ENCODE measurements at places on chromosomes 7 and 10.

DNA sequence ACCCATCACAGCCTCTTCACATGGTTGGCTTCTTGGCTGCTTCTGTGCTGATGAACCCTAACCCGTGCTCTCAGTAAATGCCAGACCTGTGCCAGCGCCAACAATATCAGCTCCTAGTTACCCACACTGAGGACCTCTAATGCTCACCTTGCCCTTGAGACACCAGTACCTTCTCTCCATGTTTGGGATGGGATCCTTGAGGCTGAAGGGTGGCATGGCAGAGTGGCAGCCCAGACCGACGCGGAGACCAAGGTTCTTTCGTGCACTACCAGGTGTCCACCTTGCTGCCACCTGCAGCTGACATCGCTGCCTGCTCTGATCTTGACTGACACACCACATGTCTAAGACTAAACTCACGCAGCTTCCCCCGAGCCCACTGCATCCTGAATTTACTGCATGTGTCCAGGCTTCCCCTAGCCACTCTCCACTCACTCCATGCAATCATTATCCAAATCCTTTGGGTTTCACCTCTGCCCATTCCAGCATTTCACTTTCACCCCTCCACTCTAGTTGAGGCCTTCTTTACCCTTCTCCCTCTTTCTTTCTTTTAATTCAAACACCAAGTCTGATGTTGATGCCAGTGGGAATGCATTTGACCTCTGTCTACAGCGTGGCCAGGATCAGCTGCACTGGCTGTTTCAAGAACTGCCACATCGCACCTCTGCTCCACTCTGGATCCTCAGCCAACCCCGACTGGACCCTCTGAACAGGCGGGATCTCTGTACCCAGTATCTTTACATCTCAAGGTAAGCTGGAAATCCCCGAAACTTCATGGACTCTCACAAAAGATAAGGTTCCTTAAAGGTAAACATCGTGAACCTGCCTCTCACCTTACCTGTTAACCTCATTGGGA lies 294.9 kb downstream of the GLRX3 start:
- DNase-seq: no peak

- no peak for DNase-seq
Observed at GRCh38 chr10:93566435-93567276, at the start of gene FFAR4. TSS of gene FFAR4 (plus strand) at chr10:93566665. CDS start at chr10:93566721, 56 bp downstream.

- DNase-seq: no peak
Observed at GRCh38 chr10:61628875-61629513, 33.7 kb upstream of the CABCOCO1 start.

DNA sequence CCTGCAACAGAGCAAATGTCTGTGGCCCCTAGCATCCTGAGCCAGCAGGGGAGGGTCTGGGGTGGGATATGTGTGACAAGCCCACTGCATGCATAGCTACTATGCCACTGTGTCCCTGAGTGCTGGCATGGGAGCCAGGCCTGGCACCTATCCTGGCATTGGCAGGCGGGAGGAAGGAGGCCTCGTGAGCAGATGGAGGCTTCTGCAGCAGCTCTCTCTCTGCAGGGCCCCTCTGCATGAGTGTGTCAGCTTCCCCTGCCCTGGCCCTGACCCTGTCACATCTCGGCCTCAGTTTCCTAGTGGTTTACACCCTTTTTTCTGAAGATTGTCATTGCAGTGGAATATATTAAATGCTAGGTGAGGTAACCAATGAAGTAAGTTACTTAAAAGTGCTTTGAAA lies 13.1 kb upstream of the IMPDH1 start:
- DNase-seq: no peak

DNA sequence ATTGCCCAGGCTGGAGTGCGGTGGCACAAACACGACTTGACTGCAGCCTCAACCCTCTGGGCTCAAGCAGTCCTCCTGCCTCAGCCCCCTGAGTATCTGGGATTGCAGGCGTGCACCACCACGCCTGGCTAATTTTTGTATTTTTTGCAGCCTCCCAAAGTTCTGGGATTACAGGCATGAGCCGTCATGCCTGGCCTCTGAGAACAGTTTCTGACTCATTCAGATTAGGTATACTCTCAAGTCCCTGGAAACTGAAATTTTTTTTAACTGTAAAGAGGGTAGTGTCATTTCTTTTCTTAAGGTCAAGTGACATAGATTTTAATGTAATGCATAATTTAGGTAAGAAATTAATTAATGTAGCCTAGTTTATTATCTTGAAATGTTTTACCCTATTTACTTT lies 104.7 kb downstream of the SEPTIN7 start:
- DNase-seq: no peak

DNA sequence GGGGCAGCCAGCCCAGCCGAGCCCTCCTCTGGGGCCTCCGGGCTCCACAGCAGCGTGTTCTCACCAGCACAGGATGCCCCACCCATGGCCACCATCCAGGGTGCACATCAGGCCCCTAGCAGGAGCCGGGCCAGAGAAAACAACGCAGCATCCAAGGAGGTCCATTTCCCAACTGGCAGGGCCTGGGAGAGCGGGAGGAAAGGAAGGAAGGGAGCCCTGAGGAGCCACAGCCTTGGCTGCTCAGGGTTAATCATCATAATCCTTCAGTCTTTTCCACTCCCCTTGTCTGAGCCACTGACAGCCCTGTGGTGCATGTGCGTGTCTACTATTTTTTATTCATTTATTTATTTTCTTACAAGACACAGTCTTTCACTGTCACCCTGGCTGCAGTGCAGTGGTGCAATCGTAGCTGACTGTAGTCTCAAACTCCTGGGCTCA lies 3.6 kb downstream of the PLAC9 start:
- no peak for DNase-seq

GRCh38 chr10:123287594-123288247 lies 133.5 kb downstream of the BUB3 start:
- peak; percentile 35 for DNase-seq

DNA sequence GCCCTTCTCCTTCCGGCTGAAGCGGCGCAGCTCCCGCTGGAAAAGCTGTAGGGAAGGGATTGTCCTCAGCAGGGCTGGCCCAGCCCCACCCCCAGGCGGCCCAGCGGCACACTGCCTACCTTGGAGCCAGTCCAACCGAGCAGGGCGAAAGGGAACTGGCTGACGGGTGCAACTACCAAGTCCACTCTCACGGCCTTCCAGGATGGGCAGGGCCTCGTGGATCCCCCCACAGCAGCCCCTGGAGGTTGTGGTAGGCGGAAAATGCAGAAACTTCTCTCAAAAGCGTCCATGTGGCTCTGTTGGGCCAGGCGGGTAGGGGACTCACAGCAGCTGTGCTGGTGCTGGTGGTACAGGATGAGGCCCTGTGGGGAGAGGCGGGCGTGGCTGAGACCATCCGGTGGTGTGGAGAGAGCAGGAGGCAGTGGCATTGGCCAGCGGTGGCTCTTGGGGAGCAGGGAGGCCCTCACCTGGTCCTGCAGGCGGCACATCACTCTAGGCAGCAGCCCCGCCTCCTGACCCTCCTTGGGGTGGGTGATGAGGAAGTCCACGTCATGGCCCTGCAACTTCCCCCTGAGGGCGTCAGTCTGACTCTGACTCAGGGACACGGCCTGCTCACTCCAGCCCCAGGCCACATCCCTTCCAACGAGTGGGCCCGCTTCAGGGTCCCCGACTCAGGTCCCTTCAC lies 8.4 kb upstream of the PGAM2 start:
- no peak for DNase-seq

DNA sequence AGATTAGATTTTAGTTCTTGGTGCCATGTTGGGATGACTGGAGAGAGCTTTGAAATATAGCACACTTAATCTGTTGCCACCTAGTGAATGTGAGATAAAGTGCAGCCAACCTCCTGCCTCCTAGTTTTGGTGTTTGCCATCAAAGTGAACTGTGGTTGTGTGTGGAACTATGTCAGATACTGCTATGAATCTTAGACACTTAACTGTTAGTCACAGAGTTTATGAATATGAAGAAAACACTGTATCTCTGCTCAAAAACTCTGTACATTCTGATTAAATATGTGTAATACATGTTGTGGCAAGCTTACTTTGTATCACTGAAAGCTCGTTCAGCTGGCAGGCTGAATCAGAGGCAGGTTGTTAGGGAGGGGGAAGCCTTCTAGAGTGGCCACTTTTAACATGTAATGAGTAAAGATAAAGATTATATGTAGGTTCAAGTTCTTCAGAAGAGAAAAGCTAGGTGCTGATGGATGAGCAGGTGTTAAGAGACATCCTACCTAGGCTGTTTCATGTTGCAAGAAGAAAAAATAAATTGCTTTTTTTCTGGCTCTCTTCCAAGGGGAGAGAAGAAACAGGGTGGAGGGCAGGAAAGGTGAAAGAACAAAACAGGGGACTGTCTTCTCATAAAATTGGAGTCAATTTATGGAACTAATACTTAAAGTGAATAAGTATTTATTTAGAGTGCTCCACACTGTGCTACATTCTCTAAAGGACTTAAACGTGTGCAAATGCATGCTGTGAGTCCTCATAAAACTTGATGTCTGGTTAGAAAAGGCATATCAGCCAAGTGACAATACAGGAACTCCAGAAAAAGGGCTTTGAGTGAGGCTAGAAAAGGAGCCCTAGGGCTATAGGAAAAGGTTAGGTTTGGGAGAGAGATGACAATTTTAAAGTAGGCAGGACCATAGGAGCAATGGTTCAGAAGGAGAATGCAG lies 14.1 kb upstream of the LAMB1 start:
- DNase-seq: peak; percentile 59

GRCh38 chr7:5567790-5568189 lies 144.2 kb upstream of the TNRC18 start:
- DNase-seq: no peak

GRCh38 chr10:122190176-122190943 lies 80.7 kb upstream of the BTBD16 start:
- no peak for DNase-seq

GRCh38 chr10:52128056-52128683 lies 185.9 kb upstream of the DKK1 start:
- no peak for DNase-seq

GRCh38 chr10:122404576-122404975 lies 30.1 kb downstream of the PLEKHA1 start:
- DNase-seq: no peak

GRCh38 chr7:28137463-28137862 lies 43.1 kb downstream of the JAZF1 start:
- DNase-seq: no peak

GRCh38 chr7:103577059-103577458 lies 131.1 kb upstream of the SLC26A5 start:
- DNase-seq: no peak

- no peak for DNase-seq
Observed at GRCh38 chr7:21371360-21371759, 56.5 kb upstream of the SP4 start.

GRCh38 chr7:129774359-129774758 lies 162.8 kb downstream of the NRF1 start:
- DNase-seq: no peak

DNA sequence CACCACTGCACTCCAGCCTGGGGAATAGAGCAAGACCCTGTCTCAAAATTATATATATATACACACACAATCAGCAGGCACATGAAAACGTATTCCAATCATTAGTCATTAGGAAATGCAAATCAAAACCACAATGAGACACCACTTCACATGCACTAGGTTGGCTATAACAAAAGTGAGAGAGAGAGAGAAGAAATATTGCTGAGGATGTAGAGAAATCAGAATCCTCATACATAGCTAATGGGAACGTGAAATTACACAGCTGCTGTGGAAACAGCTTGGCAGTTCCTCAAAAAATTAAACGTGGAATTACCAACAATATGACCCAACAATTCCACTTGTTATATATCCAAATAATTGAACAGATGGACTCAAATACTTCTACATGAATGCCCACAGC lies 43.3 kb upstream of the CNNM1 start:
- DNase-seq: no peak

GRCh38 chr10:8967061-8967460 lies 912.6 kb downstream of the GATA3 start:
- no peak for DNase-seq

DNA sequence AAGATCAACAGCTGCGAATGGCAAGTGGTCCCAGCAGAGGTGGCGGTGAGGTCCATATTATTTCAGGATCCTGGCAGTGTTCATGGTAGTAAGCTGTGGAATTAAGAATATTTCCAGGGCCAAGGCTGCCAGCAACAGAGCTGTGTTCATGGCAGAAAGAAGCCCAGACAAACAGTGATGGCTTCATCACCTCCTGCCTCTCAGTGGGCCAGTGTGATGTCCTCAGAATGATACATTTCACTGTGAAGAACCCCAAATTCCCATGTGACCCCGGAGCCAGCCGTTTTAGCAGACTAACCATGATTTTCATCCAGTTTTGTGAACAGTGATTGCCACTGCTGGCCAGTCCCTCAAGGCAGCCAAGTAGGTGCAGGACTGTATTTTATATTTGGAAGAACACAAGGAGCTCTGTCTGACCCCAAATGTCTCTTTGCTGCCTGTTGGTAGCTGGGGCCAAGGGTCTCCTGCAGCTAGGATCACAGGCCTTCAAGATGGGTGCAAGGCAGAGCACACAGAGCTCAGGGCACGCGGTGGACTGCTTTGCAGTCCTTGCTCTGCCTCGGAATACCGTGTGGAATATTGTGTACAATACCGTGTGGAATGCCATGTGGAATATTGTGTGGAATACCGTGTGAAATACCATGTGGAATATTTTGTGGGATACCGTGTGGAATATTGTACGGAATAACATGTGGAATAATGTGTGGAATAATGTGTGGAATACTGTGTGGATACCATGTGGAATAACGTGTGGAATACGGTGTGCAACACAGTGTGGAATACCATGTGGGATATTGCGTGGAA lies 132.3 kb upstream of the CHST15 start:
- DNase-seq: no peak

DNA sequence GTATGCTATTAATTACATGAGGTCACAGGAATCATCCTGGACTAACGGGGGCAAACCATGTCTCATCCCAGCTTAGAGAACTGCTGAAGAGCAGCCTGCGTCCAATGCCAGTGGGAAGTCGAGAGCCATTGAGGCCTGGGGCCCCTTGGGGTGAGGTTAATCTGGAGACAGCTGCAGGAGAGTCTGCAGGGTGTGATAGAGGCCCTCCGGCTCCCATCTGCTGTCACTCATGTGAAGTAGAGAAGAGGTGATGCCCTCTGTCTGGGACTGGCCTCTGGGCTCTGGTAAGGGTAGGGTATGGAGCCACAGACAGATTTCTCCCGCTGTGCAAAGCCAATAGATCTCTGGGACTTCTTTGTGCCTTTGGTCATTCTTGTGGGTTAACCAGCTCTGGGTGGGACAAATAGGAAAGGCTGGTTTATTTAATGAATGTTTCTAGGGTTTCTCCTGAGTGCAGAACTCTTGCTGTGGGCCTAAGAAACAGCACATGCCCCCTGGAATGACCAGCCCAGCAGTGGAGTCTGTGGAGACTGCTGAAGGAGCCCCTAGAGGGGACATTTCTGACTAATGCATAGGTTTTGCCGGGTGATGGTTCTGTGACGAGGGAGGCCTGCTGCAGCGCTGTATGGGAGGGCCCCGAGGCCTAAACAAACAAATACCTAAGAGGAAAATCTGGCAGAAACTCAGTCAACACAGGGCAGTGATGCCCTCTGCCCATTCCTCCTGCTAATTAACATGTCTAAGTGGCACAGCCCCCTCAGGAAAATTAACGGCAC lies 34.5 kb downstream of the CRHR2 start:
- no peak for DNase-seq

DNA sequence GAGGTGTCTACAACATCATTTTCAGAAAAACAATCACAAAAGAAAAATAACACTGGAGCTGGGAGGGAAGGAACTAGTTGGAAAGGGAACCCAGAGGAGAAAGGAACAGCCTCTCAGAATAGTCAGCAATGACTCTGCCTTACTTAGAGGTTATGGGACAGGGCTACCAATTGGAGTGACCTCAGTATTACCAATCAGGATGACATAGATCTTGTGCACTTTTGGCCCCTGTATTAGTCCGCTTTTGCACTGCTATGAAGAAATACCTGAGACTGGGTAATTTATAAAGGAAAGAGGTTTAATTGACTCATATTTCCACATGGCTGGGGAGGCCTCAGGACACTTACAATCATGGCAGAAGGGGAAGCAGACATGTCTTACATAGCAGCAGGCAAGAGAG lies 99.7 kb upstream of the SDK1 start:
- DNase-seq: no peak

- DNase-seq: no peak
Observed at GRCh38 chr7:141544831-141545230, 6.4 kb upstream of the AGK start.
